ENCODE measurements at places on chromosomes 16 and 17.

- no peak for DNase-seq
Measured at GRCh38 chr16:81551151-81551808, 106.7 kb downstream of the CMIP start.

GRCh38 chr16:10206215-10206614 is 24.0 kb upstream of the GRIN2A start:
- DNase-seq: no peak

DNA sequence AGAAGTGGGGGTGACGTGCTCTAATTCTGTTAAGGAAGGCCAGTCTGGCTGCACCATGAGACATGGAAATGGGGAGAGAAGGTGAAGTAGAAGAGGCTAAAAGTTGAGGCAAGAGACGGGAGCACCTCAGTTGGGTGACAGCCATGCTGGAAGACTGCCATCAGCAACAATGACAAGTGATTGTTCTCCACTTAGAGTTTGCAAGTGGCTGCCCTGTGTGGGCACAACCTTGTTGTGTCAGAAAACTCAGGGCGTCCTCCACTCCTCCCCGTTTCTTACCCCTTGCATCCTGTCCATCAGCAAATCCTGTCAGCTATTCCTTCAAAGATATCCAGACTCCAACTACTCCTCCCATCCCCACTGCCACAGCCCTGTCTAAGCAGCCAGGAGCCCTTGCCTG is 17.6 kb downstream of the CES1 start:
- DNase-seq: no peak

GRCh38 chr17:13036751-13037150 is 18.9 kb upstream of the ELAC2 start:
- no peak for DNase-seq

DNA sequence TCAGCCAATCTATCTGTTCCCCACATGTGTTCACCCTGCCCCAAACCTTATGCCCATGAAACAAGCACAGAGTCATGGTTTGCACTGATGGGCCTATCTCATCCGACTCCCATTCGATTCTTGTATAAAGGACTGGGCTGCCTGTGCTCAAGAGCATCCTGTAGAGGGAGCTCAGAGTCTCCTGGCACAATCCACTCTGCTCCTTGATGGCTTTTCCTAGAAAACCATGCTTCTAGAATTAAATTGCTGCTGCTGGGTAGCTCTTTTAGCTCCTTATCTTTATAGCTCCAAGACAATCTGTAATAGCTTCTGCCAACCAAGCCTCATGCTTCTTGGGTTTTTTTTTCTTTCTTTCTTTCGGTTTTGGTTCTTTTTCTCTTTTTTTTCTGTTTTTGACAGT is 9.7 kb downstream of the ZNF19 start:
- DNase-seq: no peak

DNA sequence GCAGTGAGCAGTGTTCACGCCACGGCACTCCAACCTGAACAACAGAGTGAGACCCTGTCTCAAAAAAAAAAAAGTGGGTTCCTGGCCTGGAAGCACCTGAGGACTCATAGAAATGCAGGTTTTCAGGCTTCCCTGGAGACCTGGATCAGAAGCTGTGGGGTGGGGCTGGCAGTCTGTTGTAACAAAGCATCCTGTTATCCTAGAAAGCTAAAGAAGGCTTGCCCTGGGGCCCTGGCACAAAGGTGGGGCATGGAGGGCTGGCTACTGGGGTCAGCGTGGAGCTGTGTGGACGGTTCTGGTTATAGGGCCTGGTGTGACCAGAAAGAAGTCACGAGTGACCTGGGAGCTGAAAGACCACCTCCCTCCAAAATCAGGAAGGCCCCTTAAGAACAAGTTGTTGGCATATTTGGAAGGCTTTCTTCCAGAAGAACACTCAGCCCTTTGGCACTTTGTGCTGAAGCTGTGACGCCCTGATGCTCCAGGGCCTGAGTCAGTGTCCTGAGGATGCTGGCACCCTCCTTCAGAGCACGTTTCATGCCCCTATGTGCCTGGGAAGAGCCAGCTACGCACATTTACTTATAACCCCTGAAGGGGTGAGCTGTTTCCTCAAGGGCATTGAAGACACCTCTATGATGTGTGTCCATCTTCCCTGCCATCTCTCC is 6.2 kb downstream of the CRISPLD2 start:
- DNase-seq: no peak

GRCh38 chr16:522320-523096 is 5.0 kb upstream of the CAPN15 start:
- DNase-seq: no peak
